ENCODE measurements at places on chromosomes 4 and X.

- DNase-seq = no peak
These were observed 714.2 kb downstream of the RPA4 start for GRCh38 chrX:97597954-97598353.

DNA sequence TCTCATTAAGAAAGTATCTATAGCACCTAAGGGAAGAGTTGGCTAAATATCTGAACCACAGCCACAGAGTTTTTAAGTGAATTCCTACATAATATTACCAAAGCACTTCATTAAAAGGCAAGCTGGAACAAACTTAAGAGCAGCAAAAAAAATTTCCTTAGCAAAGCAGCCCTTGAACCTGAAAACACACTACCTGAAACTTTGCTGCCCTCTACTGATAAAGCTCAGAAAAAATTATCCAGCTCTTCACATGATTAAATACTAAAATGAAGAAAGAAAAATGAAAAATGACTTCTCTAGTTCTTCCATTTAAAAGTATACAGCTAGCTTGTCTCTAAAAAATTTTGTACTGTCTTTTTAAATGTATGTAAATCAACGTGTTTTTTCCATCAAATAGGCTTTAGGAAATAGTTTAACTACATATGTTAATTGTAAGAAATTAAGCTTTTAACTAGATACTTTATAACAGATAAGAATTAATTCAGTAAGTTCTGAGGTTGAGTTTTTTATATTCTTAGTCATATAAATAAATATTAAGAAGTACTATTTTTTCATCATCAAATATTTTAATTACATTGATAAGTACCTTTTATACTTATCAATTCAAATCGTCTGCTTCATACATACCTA lies 156.1 kb downstream of the STPG2 start:
- DNase-seq = peak; percentile 12

- DNase-seq = no peak
These were observed 68.3 kb upstream of the CNKSR2 start for GRCh38 chrX:21305799-21306336.

DNA sequence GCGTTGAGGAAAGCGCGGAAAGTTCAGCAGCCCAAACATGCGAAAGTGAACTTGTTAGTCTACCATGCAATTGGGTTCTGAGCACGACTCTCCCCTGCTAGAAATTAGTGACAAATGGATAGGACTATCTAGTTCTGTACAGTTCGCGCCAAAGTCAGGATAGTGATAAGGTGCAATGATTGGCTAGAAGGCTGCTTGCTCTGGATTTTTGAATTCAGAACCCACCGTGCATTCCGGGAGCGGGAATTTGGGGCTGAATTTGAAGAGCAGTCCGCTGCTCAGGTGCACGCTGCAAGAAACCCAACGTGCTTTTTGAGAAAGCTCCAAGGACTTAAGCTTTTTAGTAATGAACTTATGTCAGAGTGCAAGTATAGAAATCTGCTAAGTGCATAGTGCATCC lies 732 bp upstream of the ESX1 start:
- DNase-seq = no peak

DNA sequence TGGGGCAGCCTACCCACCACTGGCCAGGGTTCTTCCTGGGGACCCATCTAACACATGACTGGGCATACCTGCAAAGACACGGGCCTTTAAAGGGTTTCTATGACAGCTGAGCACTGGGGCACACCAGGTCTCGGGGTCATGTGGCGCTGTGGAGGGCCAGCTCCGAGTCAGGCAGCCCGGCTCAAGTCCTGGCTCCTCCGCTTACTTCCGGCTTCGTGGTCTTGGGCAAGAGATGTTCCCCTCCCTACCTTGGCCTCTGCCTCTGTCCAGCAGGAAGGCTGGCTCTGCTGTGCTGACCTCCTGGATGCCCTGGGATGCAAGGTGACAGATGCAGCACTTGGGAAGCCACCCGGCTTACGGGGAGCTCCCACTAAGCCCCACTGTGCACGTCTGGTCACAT lies 37.6 kb downstream of the HTRA3 start:
- no peak for DNase-seq

DNA sequence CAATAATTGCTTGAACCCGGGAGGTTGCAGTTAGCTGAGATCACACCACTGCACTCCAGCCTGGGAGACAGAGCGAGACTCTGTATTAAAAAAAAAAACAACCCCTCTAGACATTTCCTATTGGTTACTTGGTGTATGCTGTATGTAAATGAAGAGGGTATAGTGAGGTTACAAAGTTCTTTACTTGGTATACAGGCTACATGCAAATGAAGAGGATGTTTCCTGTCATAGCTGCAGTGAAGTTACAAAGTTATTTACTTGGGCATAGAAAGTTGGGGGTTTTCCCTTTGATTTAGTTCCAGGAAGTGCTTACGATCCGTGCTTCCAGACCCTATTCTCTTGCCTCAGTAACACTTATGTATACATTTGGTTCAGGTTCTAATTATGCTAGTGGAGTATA lies 38.4 kb upstream of the CLNK start:
- no peak for DNase-seq

GRCh38 chr4:163215896-163216295 lies 49.2 kb upstream of the NAF1 start:
- no peak for DNase-seq

- no peak for DNase-seq
These were observed 171.2 kb downstream of the THOC2 start for GRCh38 chrX:123561439-123562215.

GRCh38 chr4:15691346-15692135 lies 9.9 kb downstream of the FAM200B start:
- DNase-seq = no peak

DNA sequence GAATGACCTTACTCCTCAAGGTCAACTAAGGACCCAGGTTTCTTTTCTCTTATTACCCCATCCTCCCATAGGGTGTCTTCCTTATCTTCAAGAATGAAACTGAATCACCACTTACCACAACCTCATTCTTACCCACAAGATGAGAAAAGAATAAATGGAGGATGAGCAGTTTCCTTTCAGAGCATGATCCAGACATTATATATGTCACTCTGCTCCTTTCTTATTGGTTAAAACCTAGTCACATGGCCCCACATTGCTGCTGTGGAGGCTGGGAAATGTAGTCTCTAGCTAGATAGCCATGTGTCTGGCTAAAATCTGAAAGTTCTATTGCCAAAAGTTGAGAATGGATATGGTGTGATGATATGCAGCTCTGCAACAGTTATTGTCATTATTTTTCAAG lies 62.4 kb upstream of the RAI2 start:
- DNase-seq = no peak

DNA sequence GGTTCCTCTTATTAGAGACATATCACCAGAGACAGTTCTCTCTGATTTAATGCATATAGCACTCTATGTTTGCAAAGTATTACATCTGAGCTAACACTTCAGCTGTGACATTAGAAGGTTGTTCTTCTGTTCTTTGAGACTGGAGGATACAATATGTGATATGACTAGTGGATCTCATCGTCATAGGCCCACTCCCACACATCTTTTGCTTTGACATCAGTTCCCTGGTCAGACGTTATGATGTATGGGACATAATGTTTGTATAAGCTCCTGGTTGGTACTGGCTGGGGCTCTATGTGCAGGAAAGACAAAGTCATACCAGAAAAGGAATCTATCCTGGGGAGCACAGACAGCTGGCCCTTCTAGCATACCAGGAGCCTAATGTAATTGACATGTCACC lies 57.7 kb upstream of the MAML3 start:
- no peak for DNase-seq

DNA sequence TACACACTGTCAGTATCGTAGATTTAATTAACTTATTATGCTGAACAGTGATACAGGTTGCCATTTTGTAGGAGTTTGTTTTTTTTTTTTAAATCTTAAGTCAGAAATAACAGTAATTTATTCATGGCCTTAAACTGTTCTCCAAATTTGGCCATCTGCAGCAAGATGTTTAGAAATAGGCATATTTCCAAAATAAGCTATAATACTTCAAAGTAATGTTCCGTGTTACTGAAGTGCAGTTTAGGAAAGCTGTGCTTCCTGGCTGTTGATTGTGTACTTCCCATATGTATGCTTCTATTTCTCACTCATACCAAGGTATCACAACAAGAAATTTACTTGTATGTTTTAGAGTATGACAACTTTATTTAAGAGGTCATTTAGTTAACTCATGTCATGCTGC lies 28.9 kb downstream of the CPEB2 start:
- no peak for DNase-seq

DNA sequence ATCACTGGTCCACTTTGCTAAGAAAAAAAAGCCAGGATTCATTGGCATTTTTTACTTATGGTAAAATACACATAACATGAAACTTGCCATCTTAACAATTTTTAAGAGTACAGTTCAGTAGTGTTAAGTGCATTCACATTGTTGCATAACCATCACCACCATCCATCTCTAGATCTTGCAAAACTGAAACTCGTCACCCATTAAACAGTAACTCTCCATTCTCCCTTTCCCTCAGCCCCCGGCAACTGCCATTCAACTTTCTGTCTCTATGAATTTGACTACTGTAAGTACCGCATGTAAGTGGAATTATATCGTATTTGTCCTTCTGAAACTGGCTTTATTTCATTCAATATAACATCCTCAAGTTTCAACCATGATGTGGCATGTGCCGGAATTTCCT lies 56.3 kb upstream of the LNX1 start:
- no peak for DNase-seq

GRCh38 chr4:35943606-35944005 lies 300.7 kb downstream of the ARAP2 start:
- DNase-seq = no peak

DNA sequence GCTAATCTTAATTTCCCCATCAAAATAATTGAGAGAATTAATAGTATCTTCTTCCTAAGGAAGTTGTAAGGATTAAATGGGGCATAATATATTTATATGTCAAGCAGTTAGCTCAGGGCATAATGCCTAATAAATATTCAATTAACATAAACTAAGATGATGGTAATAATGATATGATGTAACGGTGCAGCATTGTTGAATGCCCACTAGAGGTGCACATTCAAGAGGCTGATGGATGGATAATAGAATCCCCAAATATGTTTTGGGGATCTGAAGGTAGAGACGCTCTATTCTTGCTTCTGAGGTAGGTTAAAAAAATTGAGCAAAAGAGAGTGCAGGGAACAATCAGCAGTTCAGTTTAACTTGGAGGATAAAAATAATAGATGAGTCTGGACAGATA lies 37.1 kb downstream of the ATOH1 start:
- DNase-seq = no peak

GRCh38 chrX:85590638-85591037 lies 211.2 kb upstream of the POF1B start:
- DNase-seq = no peak

DNA sequence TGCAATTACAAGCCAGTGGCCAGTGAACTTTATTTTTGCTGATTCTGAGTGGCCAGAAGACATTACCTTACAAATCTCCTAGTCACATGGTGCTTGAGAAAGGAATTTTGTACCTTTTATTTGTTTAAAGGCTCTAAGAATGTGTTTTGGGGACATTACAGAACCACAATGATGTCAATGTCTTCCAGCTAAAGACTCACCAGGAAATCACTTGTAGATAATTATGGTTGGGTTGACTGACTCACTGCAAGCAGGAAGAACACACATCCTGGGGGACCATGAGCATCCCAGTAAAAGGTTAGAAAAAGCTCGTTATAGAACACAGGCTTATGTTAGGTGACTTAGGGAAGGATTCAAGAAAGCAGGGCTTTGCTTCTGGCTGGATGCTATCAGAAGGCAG lies 119.4 kb upstream of the FAM9B start:
- no peak for DNase-seq

GRCh38 chrX:122868631-122869030 lies 315.4 kb upstream of the GRIA3 start:
- no peak for DNase-seq

- DNase-seq = no peak
These were observed 234.2 kb downstream of the RAPGEF2 start for GRCh38 chr4:159337041-159337440.

Measured in NCI-H2029 (cell line).